Right ventricle myocardium inferior (tissue), 1 donor: ENCODE measurements at places on chromosomes 5 and 9.

- DNase-seq: no peak
Observed at GRCh38 chr5:177260961-177261360, 42.6 kb downstream of the RAB24 start.

DNA sequence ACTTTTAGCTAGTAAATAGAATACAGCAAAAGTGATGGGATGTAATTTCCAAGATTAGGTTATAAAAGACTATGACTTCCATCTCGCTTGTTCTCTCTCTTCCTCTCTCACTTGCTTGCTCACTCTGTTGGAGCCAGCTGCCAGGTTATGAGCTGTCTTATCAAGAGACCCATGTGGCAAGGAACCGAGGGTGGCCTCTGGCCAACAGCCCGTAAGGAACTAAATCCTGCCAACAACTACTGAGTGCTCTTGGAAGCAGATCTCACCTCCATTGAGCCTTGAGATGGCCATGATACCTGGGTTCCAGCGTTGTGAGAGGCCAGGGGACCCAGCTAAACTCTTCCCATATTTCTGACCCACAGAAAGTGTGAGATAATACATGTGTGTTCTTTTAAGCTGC lies 636.1 kb downstream of the ACTL7B start:
- DNase-seq: no peak

DNA sequence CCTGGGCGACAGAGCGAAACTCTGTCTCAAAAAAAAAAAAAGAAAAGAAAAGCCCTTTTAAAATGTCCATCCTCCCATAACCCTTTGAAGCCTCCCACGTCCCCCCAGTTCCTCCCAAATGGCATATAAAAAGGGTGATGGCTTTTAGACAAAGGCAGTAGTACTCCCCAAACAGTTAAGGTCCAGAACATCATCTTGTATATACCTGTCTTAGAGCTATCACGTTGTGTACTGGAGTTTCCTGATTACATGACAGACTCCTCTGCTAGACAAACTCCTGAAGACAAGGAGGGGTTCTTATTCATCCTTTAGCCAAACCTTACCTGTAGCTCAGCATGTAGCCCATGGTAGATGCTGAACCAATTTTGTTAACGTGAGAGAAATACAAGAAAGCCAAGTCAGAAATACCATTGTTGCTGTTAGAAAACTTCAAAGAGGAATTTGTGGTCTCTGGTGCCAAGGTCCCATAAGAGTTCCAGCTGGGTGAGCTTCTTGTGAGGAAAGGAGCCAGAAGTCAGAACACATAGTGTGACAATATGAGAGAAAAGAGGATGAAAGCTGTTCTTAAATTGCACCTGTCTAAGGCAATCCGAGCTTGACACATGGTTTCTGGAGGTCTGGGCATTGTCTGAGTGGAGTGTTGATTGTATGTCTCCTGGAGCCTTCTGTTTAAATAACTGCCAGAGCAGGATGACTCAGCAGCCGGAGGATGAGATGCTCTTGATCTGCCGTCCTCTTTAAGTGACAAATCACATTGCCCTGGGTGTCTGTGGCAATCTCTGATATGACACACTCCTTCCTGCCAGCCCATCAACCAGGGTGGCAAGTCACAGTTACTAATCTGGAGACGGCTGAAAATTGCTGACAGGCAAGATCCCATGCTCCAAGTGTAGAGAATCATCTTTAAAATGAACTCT lies 69.1 kb downstream of the ARRDC3 start:
- peak; percentile 82 for DNase-seq

DNA sequence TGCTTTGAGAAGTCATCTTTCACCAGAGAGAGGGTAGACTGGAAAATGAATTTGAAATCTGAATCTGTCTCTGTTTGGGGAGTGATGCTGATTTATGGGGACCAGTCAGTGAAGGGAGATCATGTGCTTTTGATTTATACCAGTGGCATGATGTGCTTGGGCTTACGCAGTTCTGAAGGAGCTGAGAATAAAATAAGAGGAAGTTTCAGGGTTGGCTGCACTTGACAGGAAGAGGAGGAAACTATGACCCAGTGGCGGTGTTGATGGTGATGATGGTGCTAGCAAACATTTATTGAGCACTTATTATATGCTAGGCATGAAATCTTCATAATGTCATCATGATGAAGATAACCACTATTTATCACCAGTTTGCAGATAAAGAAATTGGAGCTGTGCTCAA lies 136.4 kb upstream of the GLRA1 start:
- no peak for DNase-seq

- no peak for DNase-seq
Observed at GRCh38 chr9:105500108-105500766, 52.4 kb downstream of the FSD1L start.

DNA sequence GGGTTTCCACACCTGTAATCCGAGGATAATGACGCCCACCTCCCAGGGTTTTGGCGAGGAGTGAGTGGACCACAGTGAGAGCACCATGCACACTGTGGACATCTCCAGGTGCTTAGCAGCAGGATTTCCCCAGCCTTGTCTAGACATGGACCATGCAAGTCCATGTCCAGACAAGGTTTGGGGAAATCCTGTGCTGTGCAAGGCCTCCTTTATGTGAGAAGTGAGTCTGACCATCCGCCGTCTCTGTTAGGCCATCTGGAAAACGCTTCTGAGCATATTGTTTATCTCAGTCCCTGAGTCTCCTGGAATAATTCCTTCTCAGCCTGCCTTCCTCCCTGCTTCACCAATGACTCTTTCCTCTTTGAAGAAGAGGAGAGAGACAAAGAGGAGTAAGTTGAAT lies 26.2 kb upstream of the TNFAIP8 start:
- DNase-seq: no peak

DNA sequence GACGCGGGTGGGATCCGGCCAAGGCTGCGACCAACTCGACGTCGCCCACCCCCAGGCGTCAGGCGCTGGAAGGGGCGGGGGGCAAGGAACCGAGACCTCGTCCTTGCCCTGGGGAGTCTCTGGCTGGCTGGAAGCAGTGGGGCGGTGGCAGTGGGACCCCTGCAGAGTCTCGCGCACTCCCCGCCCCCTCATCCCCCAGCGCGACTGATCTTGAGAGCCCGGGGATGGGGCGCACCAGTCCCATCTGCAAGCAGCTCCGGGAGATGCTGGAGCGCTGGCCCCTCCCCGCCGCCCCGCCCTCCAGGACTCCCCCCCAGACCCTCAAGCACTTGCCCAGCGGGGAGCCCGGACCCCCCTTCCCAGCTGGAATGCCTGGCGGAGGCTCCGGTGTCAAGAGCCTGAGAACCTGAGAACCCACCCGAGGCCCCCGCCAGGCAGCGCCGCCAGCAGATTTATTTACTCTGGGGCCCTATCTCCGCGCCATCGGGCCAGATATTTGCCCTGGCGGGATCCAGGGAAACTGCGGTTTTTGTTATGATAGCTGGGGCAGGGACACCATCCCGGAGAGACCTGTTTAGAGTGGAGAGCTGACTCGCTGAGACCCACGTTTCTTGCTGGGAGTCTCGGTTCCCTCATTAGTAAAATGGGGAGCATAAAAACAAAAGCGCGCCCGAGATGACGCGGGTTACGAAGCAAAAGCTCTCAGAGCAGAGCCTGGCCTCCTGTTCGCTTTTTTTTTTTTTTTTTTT lies 1.2 kb downstream of the PRRT1B start:
- no peak for DNase-seq

DNA sequence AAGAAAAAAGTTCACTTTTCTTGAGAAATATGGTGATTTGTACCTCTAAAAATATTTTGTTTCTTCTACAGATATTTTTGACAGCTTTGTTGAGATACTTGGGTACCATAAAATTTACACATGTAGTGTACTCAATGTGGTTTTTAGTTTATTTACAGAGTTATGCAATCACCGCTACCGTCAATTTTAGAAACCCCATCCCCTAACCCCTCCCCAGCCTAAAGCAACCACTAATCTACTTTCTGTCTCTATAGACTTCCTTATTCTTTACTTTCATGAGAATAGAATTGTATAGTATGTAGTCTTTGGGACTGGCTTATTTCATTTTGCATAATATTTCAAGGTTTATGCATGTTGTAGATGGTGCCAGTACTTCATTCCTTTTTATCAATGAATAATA lies 45.0 kb upstream of the TDRD7 start:
- no peak for DNase-seq

DNA sequence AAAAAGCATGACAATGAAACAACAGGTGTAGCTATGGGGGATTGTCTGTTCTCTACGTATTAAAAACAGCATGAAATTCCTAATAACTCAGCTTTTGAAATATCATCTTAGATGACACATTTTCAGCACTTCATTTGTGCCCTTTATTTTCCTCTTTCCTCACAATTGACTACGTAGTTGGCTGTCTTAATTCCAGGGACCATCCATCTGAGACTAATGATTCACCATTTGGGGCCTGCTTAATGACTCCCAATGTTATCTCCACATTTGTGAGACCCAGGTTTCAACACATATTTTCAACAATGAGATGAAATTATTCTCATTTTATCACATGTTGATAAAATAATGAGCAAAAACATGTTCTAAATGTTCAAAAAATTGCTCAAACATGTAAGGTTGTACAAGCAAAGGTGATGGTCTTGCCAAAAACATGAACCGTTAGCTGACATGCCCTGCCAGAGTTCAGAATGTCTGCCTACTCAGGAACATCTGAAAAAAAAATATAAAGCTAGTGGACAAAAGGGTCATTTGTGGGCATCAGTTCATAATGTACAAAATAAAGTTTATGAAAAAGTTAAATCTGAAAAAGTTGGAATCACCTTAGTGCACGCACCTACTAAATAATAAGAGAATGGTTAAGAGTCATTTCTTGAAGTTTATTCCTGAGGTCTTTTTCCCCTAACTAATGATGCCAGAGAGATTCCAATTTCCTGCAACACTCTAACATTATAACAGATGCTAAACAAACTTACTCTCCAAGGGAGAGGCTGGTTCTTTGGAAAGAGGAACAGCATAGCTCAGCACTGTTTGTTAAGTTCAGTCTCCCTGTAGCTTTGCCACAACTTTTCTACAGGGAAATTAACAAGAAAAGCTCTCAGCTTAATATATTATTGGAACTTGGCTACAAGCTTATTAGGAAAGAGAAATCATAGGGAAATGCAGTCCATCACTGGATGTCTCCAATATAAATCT lies 275.5 kb downstream of the SPOCK1 start:
- DNase-seq: no peak

DNA sequence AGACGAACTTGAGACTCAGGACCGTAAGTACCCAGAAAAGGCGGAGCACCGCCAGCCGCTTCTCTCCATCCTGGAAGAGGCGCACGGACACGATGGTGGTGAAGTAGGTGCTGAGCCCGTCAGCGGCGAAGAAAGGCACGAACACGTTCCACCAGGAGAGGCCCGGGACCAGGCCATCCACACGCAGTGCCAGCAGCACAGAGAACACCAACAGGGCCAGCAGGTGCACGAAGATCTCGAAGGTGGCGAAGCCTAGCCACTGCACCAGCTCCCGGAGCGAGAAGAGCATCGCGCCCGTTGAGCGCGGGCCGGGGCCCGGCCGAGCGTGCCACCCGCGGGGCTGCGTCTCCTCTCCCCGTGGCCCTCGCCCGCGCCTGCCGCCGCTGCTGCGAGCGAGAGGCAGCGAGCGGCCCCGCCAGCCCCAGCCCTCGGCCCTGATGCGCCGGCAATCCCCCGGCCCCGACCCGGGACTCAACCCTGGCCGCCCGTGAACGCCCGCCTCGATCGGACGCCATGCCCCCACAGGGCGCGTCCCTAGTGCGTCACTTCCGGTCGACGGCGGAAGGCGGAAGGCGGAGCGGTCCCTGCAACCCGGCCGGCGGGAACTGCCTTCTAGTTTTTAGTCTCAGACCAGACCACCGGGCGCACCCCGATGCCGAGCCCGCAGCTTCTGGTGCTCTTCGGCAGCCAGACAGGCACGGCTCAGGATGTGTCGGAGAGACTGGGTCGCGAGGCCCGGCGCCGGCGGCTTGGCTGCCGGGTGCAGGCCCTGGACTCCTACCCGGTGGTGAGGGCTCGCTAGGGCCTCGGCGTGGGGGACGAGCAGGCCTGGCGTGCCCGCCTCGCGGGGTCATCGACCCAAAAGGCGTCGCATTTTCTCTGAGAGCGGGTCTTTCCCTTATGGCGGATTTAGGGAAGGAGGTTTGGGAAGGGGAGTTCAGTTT lies at the start of the genes NDOR1 and TMEM203:
Gene NDOR1, plus strand, starts transcription at position 575 of the 944 bp plus-strand sequence. Its CDS starts 78 bp downstream, at position 653.
Gene TMEM203, minus strand, starts transcription at position 523 of the 944 bp plus-strand sequence. Its CDS starts 234 bp downstream, at position 289.
- DNase-seq: peak; percentile 97

DNA sequence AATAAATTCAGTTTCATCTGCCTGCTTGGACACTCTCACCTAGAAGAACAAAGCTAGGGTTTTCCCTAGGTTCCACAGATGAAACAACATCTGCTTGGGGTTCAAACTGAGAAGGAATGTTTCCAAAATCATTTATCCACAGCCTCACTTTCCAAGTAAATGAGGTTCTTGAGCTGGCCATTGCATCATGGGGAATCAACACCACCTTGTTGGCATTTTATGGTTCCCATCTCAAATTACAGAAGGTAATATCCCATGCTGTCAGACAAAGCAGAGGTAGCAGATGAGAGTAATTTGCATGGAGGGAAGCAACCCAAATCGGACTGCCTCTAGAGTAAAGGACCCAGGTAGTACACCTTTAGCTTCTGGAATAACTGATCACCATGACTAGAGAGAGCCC lies 10.5 kb upstream of the NR4A3 start:
- no peak for DNase-seq

- no peak for DNase-seq
Observed at GRCh38 chr9:5553211-5553610, 42.9 kb downstream of the PDCD1LG2 start.

DNA sequence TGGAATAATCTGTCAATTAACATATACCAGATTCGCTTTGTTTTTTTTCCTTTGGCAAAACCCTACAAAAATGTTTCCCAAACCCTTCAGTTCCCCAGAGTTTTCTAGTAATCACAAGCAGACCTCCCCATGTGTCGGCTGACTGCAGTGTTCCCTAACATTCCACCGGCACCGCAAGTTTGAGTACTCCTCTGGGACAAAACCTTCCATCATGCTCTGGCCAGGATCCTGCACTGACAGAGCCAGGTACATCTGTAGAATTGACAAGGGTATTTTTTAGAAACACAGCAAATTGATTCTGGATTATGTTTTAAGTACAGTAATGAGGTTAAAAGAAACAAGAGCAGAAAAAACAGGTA lies 174.7 kb downstream of the GAS1 start:
- no peak for DNase-seq

GRCh38 chr9:132745756-132746709 lies 75.8 kb downstream of the GTF3C4 start:
- DNase-seq: no peak

DNA sequence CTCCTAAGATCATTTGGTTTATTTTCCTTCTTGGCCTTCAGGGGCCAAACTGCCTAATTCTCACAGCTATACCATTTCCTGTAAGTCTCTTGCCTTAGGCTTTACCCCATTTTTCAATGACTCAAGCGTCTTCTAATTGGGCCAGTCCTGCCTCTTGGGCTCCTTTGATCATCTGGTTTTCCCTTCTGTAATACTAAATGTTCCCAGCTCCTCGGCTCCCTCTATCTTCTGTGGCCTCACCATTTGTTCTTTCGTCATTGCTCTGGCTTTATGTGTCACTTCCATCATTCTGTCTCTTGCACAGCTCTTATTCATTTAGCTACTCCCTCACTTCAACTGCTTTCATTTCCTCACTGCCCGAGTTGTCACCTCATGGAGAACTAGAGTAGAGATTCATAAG lies 14.5 kb upstream of the SPINK7 start:
- no peak for DNase-seq

DNA sequence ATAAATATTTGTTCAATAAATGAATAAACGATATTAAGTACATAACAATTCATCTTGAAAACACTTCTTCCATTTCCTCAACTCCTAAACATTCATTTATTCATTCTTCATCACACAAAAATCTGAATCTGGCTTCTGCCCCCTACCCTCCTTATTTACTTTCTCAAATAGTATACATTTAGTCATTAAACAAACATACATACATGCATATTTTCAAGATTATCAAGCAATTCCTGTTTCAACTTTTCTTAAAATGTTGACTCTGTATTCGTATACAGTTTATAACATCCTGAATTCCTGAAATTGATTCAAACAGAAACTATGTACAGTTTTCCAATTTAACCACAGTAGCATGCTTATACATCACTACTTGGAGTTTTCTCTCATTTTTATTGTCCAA lies 129.0 kb downstream of the MUSK start:
- no peak for DNase-seq
